ENCODE measurements at places on chromosomes 13 and 19.
A peak's percentile ranks its signal among the peaks of the same experiment; 100 is the strongest.

DNA sequence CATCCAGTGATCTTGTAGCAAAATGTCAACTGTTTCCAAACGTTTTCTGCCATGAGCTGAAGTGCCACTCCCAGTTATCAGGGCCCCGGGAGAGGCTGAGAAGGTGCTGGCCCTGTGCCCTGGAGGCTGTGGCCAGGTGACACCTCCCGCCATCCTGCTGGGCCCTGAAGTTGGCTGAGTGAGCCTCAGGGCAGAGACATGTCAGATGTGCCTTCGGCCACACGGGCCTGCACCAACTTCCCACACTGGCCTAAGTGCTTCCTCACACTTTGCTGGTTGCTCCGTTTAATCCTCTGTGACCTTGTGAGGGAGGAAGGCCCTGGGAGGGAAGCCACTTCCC, 4.8 kb downstream of the ADPRHL1 start:
- DNase-seq: no peak

- no peak for DNase-seq
Observed at GRCh38 chr13:62061751-62062150, 646.1 kb upstream of the PCDH20 start.

DNA sequence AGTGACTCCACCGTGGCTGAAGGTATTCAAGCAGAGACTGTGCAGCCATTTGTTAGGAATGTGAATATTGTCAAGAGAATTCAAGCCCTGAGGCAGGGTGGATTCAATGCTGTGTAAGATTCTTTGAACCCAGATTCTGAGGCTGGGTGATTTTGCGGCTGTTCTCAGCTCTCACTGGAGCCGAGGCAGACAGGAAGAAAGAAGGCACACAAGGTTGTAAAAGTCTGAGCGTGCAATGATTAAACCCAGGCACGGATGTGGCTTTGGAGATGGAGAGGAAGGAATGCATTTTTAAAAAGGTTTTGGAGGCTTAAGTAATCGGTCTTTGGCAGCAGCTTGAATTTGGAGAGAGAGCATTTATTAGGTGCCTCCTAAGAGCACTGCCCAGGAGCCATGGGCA, 187.9 kb downstream of the KATNAL1 start:
- peak; percentile 77 for DNase-seq

DNA sequence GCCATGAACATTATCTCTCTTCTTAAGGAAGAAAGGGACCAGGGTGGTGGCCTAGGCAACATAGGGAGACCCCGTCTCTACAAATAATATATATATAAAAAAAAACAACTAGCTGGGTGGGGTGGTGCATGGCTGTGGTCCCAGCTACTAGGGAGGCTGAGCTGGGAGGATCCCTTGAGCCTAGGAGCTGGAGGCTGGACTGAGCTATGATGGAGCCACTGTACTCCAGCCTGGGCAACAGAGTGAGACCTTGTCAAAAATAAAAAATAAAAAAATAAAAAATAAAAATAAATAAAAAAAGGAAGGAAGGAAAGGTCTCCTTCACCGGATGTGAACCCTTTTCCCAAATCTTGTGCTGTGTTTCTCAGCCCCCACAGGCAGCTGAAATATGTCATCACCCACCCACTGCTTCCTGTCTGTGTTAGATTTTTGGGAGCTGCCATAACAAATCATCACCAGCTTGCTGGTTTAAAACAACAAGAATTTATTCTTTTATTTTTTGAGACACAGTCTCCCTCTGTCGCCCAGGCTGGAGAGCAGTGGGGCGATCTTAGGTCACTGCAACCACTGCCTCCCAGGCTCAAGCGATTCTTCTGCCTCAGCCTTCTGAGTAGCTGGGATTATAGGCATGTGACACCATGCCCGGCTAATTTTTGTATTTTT, 9.5 kb upstream of the TSPAN16 start:
- peak; percentile 23 for DNase-seq

- DNase-seq: no peak
Observed at GRCh38 chr13:40172878-40173277, 493.6 kb downstream of the FOXO1 start.

DNA sequence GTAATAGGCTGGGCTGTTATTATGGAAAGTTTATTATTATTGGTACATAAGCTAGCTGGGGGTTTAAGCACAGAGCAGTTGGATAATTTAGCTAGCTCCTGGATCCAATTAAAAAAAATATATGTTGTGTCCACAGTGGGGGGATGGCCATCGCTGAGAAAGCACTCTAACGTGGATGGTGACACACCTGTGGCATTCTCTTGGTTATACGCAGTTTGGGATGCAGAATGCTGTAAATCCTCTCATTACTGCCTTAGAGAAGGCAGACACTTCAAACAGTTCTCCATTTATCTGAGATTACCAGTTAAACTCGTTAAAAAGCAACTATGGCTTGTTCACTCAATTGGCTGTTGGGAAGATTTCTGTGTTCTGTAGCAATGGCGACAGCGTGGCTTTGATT, 2.4 kb upstream of the ZNF536 start:
- DNase-seq: no peak

- no peak for DNase-seq
Observed at GRCh38 chr19:51333836-51334460, 8.0 kb downstream of the VSIG10L start.

DNA sequence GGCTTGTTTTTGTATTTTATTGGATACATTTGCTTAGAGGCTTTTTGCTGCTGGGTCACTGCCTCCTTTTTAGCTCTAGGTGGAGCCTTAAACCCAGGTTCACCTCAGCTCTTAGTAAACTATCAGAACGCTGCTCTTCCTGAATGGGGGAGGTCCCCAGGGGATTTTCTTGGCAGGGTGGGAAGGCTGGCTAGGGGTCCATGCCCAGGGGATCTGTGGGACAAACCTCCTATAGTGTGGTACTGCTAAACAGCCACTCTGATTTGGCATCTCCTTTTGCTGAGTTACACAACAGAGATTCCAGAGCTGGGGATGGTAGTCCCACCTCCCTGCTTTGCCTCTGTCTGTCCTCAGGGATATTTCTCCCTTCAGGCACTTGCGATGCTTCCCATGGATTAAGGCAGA, 204.9 kb downstream of the ZIC5 start:
- DNase-seq: peak; percentile 4
